ENCODE measurements at places on chromosomes 7 and 10. TPM values are rescaled to one million over a fixed set of nuclear protein-coding genes. Genes with fewer than 3 reads are reported as not detected.

DNA sequence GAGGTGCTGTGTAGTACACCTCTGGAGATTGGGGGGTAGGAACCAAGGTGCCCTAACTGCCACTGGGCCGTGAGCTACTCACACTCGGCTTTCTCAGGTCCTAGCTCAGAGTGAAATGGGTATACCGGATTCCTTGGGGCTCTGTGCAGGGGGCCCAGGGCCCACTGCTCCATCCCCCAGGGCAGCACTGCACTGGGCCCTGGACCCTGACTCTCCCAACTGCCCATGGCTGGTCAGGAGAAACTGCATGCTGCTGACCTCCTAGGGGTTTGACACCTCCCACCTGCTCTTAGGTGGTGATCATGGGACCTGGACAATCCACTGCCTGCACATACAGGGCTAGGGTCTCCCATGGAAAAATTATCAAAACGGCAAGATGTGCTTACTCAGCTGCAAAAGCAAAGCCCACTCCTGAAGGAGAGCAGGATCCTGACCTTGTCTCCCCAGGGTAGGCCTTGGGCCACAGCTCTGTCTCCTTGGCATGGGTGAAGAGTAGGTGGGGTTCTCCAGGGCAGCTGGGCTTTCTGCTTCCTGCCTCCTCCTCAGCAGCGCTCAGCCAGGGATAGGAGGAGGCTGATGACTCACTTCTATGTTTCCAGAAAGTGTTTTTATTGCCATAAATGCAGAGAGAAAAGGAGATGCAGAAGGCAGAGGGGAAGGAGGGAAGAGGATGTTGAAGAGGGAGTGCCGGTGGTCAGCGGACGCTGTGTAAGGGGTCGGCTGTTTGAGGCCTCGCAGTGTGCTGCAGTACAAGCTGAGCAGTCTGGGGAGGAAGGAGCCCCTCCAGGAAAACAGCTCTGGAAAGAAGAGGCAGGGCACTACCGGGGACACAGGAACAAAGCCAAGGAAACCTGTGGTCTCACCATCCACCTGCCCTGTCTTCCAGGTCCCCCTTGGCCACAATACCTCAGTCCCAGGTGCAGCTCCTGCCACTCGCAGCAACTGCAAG is 107.8 kb downstream of the ARHGAP22 start:
- peak; percentile 47 for ATAC-seq

Gene LRWD1
- 8.7 TPM for total RNA-seq

- ATAC-seq, result no peak
Measured at GRCh38 chr7:13307040-13307439, 619.6 kb downstream of the ARL4A start.

DNA sequence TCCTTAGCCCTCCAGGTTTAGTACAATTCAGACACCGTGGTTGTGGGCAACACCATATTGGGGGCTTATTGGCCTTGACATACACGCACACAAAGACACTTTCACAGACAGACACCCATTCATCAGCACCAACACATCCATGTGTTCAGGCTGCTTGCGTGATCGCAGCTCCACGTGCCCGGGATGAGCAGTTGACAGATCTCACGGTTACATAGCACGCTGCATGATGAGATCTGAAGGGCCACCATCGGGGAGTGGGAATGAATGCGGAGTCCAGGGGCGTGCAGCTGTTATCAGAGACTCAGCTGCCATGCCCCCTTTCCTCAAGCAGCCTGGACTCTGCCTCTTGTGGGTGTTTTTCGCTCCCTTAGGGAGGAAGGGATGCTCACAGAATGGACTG is 285.2 kb downstream of the USP6NL start:
- ATAC-seq, result no peak

Gene UROS
- 31.6 TPM for total RNA-seq

- peak; percentile 83 for ATAC-seq
Measured at GRCh38 chr7:66170309-66171231, 34.6 kb upstream of the TPST1 start.

DNA sequence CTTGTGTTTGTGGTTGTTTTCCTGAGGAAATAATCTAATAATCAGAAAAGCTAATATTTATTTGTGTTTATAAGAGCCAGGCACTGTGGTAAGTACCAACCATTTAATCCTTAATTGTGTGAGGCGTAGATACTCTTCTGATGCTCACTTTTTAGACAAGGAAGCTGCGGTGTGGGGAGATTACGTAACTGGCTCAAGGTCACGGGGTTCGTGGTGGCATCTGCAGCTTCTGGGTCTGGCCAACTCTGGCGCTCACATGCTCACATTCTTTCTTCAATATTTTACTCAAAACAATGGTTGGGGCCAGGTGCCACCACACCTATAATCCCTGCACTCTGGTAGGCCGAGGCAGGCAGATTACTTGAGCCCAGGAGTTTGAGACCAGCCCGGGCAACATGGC is 77.6 kb downstream of the RALA start:
- no peak for ATAC-seq

DNA sequence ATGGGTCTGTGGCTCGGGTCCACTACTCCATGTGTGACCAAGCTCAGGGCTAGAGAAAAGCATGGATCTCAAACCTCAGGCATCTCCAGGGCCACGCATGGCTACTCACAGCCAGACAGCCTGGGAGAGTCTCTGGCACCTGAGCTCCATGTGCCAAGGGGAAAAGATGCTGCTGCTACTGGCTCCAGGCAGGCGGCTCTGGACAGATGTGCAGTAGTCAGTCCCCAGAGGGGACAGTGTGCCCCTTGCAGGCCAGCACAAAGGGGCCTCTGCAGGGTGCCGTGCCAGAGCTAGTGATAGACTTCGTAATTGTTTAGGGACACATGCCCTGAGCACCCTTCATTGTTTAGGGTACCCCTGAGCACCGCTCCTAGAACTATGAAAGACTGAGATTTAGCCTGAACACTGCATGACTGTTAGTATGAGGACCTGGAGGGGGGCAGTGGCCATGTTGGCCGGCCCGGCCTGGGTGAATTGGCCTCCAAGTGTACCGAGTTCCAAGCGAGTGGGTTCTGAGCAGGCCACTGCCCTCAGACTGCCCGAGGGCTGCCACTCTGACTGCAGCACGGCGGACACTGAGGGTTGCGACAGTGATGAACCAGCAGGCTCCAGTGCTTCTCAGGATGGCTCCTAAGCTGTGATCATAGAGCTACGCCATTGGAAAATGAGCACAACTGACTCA is 80.7 kb downstream of the TCERG1L start:
- ATAC-seq, result peak; percentile 10

DNA sequence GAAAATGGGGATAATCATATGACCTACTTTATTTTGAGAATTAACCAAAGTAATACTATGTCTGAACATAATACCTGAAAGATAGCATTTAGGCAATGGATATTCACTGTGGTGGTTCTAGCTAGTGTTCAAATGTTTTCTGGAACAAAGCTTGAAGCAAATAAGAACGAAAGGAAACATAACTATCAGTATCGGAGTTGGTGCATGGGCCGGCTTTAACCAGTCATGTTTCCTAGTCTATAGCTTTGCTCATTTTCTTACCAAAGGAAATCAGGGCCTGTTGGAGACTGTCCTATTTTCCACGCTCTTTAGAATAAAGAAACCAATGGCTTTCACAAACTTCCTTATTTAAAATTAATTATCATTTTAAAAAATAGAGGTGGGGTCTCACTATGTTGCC is 8.9 kb downstream of the IL2RA start:
- ATAC-seq, result no peak

DNA sequence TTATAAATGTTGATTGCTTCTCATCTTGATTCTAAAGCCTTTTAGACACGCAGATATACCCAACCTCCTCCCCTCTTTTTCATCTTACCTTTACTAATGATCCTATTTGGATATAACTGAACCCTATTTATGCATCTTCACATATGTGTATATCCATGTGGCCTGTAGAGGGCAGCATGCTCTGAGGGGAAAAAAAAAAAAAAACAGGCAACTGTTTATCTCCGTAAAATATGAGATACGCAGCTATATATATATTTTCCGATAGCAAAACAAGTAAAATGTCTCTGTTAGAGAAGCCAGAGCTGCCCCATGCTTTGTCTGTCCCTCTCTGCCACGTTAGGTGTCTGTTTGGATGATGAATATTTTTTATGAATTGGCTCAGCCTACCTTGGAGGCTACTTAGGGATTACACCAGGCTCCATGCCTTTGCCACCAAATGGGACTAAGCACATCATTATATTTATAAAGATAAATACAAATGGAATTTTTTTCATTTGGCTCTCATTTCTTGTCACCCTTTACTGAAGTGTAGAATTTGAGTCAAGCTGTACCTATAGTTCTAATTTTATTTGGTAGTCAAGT is 174.8 kb upstream of the FZD1 start:
- peak; percentile 55 for ATAC-seq

Gene CFTR
- total RNA-seq, result 0.60 TPM
